Activated CD4-positive, CD25-positive, alpha-beta regulatory T cell treated with anti-CD3 and anti-CD28 coated beads, Interleukin-2, amount 50 U/mL, for 16 hours (primary cell): ENCODE measurements at places on chromosomes 2 and 18.
A peak's percentile ranks its signal among the peaks of the same experiment; 100 is the strongest.

DNA sequence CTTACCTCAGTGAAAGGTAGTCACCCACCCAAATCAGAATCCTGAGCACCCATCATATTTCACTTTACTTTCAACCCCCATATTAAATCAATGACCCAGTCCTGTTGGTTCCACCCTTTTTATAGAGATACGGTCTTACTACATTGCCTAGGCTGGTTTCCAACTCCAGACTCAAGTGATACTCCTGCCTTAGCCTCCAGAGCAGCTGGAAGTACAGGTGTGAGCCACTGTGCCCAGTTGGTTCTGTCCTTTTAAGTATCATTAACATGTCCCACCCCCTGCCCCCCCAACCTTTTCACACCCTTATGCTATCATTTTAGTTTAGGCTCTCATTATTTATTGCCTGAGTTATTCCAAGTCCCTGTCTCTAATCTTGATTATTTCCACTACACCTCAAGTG lies 28.7 kb downstream of the MSH6 start:
- DNase-seq, result no peak

DNA sequence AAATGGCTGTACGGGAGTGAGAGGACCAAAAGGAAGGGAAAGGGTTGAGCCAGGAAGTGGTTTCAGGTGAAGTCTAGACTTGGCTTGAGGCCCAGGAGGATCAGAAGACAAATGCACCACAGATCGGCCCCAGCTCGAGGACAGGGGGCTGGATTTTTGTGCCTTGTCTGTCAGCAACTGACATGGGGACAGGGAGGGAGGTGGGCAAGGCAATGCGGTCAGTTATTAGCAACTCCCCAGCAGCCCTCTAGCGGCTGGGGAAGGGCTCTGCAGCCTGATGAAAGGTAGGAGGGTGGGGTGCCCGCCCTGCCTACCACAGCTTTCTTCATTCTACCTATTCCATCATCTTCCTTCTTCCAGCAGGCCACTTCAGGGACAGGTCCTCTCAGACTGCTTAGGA lies 50.0 kb downstream of the CPO start:
- no peak for DNase-seq

DNA sequence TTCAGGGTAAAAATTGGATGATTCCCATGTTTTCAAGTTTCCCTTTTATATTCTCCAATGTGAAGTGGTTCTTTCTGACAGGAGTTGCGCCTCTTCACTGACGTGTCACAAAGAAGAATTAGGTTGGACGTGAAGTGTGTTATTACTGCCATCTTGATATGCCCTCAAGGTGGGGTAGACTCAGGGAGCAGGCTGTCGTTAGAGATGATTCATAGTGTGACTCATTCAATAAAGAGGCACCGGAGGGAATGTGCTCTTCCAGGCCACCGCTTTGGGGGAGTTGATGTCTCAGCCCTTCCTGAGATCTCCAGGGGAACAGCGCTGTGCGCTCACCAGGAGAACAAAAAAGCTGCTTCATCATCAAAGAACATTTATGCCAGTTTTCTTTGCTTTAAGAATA lies 3.6 kb upstream of the DGKD start:
- no peak for DNase-seq

DNA sequence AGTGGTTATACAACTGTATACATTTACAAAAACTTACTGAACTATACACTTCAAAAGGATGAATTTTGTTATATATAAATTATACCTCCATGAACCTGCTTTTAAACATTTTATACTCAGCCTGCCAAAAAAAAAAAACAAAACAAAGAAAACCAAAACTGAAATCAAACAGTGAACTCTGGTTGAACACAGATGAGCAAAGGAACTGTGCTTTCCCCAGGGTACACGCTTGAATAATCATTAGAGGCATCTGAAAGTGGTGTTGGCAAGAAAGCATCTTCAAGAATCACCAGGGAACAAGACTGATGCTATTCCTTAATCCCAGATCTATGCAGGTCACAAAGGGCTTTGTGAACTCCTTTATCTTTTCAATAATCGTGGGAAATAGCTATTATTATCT lies 77.0 kb upstream of the LYPD1 start:
- DNase-seq, result no peak

DNA sequence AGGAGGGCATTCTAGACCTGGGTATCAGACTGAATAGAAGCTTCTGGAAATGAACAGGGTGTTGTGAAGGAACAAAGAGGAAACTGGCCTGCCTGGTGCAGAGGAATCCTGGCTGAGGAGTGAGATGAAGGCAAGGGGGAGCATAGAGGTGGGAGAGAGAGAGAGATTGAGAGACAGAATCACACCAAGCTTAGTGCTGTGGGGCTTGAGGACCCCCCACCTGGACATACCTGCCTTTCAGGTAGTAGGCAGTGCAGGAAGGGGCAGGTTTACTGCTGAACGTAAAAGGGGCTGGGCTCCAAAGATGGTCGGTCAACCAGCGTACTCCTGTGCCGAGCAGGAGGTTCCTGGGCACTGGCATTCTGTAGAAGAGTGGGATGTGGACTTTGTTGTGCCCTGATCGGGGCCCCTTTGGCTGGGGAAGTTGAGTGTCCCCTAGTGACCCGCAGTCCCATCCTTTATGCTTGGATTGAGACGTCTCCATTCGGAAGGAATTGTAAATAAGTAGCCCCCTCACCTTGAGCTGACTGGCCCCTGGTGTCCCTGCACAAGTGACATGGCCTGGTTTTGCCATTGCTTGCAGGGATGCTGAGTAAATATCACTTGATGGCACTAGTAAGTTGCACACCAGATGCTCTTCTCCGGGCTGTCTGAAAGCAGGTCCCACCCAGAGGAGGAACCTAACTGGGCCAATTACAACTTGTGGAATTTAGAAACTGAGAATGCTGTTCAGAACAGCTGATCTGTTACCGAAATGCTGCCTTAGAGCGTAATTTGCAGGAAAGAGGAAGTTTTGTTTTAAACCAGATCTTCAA lies 1.4 kb downstream of the UBE2F start:
- DNase-seq, result peak; percentile 20

GRCh38 chr2:67645280-67646138 lies 248.4 kb downstream of the ETAA1 start:
- no peak for DNase-seq

DNA sequence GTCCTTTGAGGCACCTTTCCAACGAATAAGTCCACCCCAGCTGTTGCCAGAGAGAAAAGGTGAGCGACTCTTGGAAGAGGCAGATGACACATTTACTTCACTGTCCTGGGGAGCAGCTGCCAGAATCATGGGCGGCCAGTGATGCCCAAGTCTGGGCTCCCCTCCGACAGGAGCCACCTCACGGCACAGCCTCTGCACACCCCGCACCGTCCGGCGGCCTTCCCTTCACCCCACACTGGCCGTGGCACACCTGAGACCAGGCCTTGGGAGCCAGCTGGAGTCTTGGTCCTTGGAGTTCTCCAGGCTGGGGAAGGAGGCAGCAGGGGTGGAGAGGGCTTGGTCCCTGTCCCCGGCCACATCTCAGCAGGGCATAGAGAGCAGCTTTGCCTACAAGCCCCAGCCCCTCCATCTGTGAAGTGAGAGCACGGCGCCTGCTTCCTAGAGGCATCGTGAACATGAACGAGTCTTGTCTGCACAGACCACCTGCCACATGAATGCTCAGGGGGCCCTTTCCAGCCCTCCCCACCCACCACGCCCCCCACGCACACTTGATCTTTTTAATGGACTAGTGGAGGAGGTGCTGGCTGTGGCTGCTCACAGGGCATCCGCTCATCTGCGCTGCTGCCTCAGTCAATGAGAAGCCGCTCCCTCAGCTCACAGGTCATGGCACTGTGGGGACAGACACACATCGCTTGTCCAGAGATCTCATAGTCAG lies 400.2 kb upstream of the MYT1L start:
- DNase-seq, result no peak

- DNase-seq, result no peak
These were observed 607.5 kb downstream of the PLCL1 start for GRCh38 chr2:198411936-198412335.

DNA sequence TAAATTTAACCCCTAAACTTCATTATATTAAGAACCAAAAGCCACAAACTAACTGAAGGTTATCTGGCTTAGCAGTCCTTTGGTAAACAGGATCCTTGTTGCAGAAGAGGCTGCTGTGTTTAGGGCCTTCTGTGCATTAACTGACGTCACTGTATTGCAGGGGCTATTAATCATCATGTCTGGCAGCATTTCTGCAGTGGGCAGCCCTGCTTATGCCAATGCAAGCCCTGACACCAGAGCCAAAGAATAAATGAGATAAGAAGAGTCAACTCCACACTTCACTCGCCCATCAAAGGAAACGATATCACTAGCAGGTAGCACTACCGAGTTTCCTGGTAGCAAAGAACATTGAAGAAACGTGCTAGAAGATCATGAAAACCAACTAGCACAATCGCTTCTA lies 110.6 kb downstream of the PLEKHM3 start:
- no peak for DNase-seq
